ENCODE measurements at places on chromosomes 4 and X.
A peak's percentile ranks its signal among the peaks of the same experiment; 100 is the strongest.

- peak; percentile 86 for DNase-seq
Observed at GRCh38 chr4:169229571-169230028, 41.2 kb downstream of the SH3RF1 start.

GRCh38 chr4:145730026-145730425 lies 50.1 kb downstream of the C4orf51 start:
- DNase-seq: no peak

GRCh38 chr4:23759066-23759465 lies 130.8 kb downstream of the PPARGC1A start:
- DNase-seq: no peak

DNA sequence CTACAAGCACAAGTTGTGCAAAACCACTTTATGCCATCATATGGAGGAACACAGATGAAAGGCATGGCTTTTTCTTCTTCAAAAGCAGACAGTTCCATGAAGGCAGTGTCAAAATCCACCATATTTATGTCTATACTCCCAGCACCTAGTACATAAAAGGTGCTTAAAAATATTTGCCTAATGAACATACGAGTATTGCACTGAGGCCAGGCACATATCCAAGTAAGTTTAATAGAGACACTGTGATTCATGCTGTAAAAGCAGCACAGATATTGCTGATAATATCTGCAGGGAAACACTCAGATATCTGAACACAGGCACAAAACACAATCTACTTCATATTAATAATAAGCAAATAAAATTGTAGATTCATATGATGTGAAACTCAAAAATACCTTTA lies 48.1 kb upstream of the CXCL8 start:
- no peak for DNase-seq

- DNase-seq: no peak
Observed at GRCh38 chr4:52943677-52944076, 81.6 kb downstream of the RASL11B start.

DNA sequence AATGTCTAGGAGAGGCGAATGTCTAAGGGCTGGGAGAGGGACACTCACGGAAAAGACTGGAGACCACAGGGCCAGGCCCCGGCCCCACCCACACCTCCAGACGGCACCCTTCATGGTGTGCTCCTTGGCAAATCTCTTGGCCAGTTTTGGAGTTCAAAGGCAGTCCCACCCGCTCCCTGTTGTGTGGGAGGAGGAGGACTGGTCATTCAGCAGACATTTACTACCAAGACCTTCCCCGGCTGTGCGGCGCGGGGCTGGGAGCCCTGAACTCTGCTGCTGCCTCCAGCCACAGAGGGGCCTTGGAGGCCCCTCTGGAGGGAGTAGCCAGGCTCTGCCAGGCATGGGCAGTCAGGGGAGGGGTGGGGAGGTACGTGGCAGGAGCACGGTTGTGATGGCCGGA lies 8.7 kb upstream of the TBC1D14 start:
- no peak for DNase-seq

GRCh38 chrX:154840856-154841255 lies 6.4 kb upstream of the SMIM9 start:
- peak; percentile 37 for DNase-seq
